Coronary artery (tissue), 2 donors: ENCODE measurements at places on chromosomes 7 and 10.

DNA sequence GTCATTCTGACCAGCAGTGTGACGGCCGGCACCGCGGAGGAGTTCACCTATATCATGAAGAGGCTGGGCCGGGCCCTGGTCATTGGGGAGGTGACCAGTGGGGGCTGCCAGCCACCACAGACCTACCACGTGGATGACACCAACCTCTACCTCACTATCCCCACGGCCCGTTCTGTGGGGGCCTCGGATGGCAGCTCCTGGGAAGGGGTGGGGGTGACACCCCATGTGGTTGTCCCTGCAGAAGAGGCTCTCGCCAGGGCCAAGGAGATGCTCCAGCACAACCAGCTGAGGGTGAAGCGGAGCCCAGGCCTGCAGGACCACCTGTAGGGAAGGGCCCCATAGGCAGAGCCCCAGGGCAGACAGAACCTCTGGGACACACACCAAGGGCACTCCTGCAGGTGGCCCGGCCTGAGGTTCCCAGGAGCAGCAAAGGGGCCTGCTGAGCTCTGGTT, 9.0 kb downstream of the RBP3 start:
- DNase-seq: no peak

- no peak for DNase-seq
Observed at GRCh38 chr10:100265821-100266485, 1.5 kb downstream of the CWF19L1 start.

GRCh38 chr10:1034758-1035157, 9.1 kb upstream of the IDI2 start:
- DNase-seq: no peak

DNA sequence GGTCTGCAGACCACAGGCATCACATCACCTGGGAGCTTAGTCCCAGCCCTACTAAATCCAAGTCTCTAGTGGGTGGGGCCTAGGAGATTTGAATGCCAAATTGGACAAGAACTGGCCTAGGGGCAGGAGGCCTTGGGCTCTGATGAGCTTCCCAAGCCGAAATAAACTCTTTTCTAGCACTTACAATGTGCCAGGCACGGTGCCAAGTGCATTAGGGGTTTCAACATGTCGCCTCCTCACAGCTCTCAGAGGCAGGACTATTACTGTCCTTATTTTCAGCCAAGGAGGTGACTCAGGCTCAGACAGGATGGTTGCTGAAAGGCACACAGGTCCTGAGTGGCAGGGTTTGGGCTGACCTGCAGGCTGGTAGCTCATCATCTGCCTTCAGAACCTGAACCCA, 9.2 kb upstream of the CPA1 start:
- DNase-seq: no peak

DNA sequence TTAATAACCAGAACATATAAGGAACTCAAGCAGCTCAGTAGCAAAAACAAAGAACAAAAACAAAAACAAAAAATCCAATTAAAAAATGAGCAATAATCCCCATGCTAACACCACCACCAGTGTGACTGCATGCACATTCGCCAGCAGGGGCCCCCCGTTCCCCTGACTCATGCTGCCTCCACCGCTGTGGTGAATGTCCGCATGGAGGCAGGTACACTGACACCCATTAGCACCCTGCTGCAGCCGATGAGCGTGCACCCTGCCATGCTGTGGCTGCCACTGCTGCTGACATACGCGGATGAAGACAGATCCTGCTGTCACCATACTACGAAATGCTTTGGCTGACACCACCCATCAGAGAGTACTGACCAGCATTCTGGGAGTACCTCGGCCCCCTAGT, 321.6 kb upstream of the LRRTM3 start:
- DNase-seq: no peak

DNA sequence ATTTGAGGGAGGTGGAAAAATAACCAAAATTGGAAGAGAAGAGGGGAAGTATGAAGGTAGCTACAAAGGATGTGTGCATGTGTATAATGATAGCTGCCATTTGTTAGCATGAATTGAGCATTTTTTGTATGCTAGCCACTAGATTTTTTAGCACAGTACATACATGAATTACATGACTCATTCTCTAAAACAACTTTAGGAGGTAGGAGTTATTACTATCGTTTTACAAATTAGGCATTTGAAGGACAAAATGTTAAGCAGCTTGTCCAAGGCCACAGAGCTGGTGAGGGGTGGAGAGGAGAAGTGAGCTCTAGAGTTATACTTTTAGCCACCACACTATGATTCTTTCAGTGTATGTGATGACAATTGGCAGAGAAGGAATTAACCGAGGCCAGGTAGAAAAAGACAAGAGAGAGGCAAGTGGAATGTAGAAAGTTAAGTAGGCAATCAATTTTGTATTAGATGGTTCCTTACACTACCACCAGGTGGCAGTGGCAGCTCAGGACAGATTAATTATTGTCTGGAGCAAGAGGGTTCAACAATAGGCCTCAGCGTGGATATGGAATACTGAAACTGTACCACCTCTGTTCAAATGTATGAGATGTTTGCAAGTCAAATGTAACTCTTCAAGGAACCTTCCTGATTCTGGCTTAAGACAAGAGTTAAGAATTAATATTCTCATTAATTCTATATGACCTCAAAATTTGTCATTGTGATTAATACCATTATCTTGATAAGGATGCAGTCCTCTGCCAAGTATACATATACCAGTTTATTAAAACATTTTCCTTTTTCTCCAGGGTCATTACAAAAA, 128.0 kb downstream of the MBL2 start:
- no peak for DNase-seq

DNA sequence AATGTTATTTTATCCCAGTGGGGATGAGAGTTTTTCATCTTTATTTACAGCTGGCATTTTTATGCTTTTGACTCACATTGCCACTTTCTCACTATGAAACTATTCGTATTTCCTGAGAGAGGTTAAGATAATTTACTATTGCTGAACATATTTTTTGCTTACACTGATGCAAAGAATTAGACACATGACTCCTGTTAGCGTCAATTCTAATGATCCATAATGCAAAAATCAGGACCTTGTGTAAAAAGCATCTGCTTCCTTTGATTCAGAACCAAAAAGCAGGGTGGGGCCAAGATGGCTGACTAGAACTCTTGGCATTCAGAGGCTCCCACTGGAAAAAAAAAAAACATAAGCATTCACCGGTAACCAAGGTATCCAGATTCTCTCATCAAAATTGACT, 464.8 kb downstream of the SEMA3D start:
- DNase-seq: no peak

DNA sequence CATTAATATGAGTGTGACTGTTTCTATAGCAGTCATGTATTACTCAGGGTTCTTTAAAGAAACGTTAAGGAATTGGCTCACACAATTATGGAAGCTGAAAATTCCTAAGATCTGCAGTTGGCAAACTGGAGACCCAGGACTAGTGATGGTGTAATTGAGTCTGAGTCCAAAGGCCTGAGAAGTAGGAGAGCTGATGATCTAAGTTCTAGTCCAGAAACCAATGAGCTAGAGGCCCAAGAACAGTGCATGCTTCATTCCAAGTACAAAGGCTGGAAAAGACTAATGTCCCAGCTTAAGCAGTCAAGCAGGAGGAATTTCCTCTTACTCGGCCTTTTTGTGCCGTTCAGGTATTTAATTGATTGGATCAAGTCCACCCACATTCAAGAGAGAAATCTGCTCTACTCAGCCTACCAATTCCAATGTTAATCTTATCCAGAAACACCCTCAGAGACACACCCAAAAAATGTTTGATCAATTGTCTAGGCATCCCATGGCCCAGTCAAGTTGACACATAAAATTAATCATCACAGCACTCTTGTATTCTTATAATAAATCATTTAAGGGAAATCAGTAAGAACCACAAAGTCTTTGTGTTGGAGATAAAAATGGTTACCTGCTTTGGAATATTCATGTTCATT, 312.1 kb downstream of the PRKG1 start:
- no peak for DNase-seq

DNA sequence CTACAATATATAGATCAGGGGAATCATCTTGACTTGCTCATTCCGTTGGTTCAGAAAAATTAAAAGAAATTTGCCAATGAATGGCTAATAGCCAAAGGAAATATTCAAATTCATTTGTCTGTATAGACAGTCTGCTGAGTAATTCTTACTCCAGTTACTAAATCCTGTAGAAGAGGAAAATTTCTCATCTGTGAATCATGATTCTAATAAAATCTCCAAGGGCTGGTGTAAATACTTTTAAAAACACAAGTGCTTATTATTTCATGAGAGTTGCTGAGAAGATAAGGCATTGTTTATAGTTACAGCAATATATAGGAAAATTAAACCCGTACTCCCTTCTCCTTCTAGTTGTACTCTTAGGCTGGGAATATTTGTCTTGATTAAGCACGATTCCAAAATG, 53.0 kb downstream of the WNT2 start:
- no peak for DNase-seq

DNA sequence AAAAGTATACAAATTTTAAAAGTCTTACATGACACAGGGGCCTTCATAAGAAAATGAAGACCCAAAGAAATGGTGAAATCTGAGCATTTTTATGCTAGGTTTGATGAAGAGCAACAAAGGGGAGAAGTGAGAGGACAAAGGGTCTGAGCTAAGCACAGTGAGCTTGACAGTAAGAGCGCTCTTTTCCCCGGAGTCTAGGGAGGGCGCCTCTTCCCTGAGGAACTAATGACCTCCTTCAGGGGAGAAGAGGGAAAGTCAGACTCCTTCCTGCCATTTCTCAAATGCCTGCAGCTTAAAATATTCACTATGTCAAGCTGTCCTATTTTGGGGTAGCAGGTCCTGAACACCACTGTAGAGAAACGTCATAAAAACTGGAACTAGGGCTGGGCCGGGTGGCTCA, 18.1 kb upstream of the PAXIP1 start:
- DNase-seq: no peak
